Fibroblast of skin of abdomen (primary cell): ENCODE measurements at places on chromosomes 4 and X.

- DNase-seq = peak; percentile 81
These were observed 122.4 kb upstream of the ETNPPL start for GRCh38 chr4:108885211-108885610.

GRCh38 chr4:78519962-78520361 is 31.6 kb upstream of the ANXA3 start:
- no peak for DNase-seq

GRCh38 chr4:8592366-8593263 is at the start of gene CPZ:
TSS of gene CPZ (plus strand) at chr4:8592765. CDS start at chr4:8592834, 69 bp downstream.
- DNase-seq = peak; percentile 29

DNA sequence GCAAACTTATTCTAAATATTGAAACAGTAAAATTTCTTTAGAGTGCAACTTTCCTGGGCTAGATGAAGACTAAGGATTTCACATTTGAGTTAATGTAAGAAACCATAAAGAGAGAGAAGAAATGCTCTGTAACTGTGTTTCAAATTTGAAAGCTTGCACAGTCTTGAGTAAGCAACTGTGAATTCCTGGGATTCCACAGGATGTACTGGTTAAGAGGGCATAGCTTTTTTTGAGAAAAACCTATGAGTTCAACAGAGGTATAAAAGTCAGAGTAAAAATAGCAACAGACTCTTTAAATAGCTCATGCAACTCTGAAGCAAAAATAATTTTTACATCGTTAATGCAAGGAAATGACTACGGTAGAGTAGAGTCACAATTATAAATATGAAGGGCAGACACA is 25.5 kb downstream of the ZNF330 start:
- DNase-seq = peak; percentile 85

GRCh38 chr4:15116509-15117079 is 114.3 kb downstream of the CPEB2 start:
- DNase-seq = no peak

- DNase-seq = no peak
These were observed 71.8 kb downstream of the CHRDL1 start for GRCh38 chrX:110723844-110724243.

GRCh38 chrX:101744085-101744484 is 84.4 kb upstream of the ARMCX2 start:
- peak; percentile 4 for DNase-seq
